Neural cell (in vitro differentiated cells): ENCODE measurements at places on chromosomes 2 and 18. TPM values are rescaled to one million over a fixed set of nuclear protein-coding genes. Genes with fewer than 3 reads are reported as not detected.

Gene ZNF519
- polyA plus RNA-seq, result 20.0 and 25.0 TPM in 2 replicates

Gene TRIM43
- polyA plus RNA-seq, result not detected in 2 replicates

Gene POTEJ
- polyA plus RNA-seq, result 0.16 TPM in 1 of 2 replicates, not detected in the other

Gene ANO7
- not detected in 2 replicates for polyA plus RNA-seq

Gene FOXD4L1
- polyA plus RNA-seq, result 0.82 and 1.6 TPM in 2 replicates

Gene SNORC
- polyA plus RNA-seq, result 0.68 and 4.2 TPM in 2 replicates

Gene CCDC74B
- polyA plus RNA-seq, result 22.8 and 24.2 TPM in 2 replicates

Gene CRYGD
- polyA plus RNA-seq, result not detected in 2 replicates

Gene ECEL1
- polyA plus RNA-seq, result 60.9 and 75.6 TPM in 2 replicates

Gene STK16
- polyA plus RNA-seq, result 64.9 and 96.5 TPM in 2 replicates

Gene C2orf80
- polyA plus RNA-seq, result 68.0 and 71.5 TPM in 2 replicates

Gene GPR45
- 4.1 and 6.8 TPM in 2 replicates for polyA plus RNA-seq

Gene FAM98A
- 14.5 and 25.0 TPM in 2 replicates for polyA plus RNA-seq

Gene M1AP
- not detected in 2 replicates for polyA plus RNA-seq

Gene RAX
- polyA plus RNA-seq, result not detected in 2 replicates

Gene DLX1
- polyA plus RNA-seq, result 67.3 and 83.1 TPM in 2 replicates

Gene ZSWIM2
- 0.86 TPM in 1 of 2 replicates, not detected in the other for polyA plus RNA-seq

Gene LOXHD1
- not detected in 2 replicates for polyA plus RNA-seq

Gene GAL3ST2
- polyA plus RNA-seq, result not detected in 2 replicates

Gene AFF3
- polyA plus RNA-seq, result 5.1 and 5.7 TPM in 2 replicates

Gene EPB41L3
- 19.0 and 19.6 TPM in 2 replicates for polyA plus RNA-seq

Gene NT5C1B
- polyA plus RNA-seq, result not detected in 2 replicates

Gene IGFBP5
- 1.6 and 2.1 TPM in 2 replicates for polyA plus RNA-seq

Gene KIAA2012
- polyA plus RNA-seq, result not detected in 2 replicates

Gene REL
- 1.9 and 2.2 TPM in 2 replicates for polyA plus RNA-seq

Gene EFHD1
- polyA plus RNA-seq, result not detected in 2 replicates

Gene SLC40A1
- polyA plus RNA-seq, result 12.6 and 12.8 TPM in 2 replicates

Gene LBH
- polyA plus RNA-seq, result 345 and 456 TPM in 2 replicates

Gene CNNM3
- polyA plus RNA-seq, result 9.5 and 9.6 TPM in 2 replicates

Gene ACAA2
- polyA plus RNA-seq, result 6.3 and 9.8 TPM in 2 replicates

Gene SP110
- not detected in 2 replicates for polyA plus RNA-seq

Gene RESP18
- not detected in 2 replicates for polyA plus RNA-seq

Gene XIRP2
- polyA plus RNA-seq, result not detected in 2 replicates

Gene AGXT
- not detected in 2 replicates for polyA plus RNA-seq

Gene RALB
- polyA plus RNA-seq, result 46.0 and 50.6 TPM in 2 replicates
